ENCODE measurements at places on chromosomes 5 and 9.

- DNase-seq = no peak
Measured at GRCh38 chr5:17448877-17449276, 49.2 kb upstream of the TAF11L2 start.

DNA sequence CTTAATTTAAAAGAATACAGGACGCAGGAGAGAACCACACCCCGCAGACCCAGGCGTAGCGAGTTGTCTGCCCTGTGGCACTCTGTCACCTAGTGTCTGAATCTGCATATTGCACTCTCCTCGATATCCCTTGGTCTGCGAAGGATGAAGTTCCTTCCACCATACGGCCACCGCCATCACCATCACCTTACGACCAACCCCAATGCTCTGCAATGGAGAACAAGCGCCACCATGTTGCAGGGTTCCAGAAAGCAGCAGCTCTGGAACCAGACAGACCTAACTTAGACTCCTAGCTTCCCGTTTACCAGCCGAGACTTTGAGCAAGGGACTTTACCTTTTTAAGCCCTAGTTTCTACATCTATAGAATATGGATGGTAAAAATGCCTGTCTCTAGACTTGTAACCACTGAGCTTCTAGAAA lies 77.4 kb upstream of the DMRT1 start:
- peak; percentile 80 for DNase-seq

DNA sequence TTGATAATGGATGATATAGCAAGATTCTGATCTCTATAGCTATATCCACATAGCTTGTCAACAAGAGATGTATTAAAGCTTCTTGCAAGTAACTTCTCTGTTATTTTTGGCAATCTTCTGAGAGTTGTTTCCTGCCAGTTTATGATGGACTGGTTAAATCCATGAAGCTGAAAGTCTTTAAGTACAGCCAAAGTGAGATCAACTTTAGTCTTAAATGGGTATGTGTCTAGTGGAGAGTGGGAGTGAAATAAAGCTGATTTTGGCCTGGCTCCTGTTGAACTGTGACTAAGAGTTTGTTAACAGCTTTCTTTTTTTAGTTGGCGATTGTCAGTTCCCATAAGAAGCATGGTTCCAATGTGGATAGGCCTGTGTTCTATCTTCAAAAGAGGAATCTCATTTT lies 350.9 kb upstream of the PCSK5 start:
- no peak for DNase-seq

DNA sequence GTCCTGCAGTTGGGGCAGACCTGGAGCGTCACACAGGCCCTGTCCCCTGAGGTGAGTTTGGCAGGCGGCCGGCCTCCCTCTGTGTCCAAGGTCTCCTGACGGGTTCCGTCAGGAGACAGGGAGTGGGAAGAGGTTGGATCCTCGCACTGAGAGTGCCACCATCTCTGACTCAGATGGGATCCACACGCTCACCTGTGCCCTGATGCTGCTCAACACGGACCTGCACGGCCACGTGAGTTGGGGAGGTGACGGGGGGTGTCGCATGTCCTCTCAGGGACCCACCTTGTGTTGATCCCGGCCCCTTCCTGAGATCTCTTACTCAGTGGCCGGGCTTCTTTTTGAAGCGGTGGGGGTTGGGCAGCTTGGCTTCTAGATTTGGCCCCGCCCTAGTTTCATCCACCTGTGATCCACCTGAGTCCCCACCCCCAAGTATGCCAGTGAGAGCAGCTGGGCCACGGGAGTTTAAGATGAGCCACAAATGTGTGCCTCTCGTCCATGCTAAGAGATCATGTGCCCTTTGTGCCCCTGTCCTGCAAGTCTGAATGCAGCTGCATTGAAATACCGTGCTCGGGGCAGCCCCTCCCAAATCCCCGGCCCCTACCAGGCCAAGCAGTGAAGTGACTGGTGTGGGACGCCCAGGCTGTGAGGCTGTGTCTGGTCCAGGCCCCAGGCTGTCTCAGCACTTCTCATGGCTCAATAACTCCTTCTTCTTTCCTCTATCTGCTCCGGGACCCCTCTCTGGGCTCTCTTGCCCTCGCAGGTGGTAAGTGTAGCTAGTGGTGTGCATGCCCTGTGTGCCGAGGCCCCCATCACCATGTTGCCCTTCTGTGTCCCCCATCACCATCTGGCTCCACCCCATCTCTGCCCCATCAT lies 27.2 kb downstream of the PSD2 start:
- DNase-seq = no peak

DNA sequence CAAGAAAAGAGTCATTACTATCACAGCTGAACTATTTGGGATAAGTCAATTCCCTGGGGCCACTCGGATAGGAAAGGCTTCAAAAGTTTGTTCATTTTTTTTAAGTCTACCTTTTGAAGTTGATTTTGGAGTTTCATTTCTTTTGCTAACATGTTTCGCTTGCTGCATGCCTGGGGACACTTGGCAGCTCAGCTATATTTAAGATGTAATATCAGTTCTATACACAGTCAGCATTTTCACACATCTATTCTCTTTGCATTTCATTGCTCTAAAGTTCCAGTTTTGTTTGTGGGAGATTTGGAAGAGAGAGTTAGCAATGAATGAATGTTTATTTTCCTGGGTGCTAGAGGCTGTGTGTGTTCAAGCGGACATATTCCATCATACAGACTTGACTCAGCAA lies 445.2 kb upstream of the GRAMD2B start:
- no peak for DNase-seq

GRCh38 chr5:74352256-74352655 lies 288.3 kb downstream of the ENC1 start:
- peak; percentile 20 for DNase-seq

DNA sequence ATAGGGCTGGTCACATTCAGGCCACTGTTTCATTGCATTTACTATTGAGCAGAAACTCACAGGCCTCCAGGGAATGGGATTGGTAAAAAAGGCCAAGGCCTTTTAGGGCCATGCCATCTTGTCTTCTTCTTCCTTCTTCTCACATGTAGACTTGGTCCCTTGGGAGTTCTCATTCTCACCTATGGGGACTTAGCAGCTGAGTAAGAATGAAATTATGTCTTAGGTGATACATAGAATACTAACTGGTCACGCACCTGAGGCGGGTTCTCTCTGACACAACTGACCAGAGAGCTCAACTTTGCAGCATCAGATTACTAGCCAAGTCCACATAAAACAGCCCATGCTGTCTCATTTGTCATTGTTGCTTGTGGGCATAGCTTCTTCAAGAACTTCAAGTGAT lies 641.8 kb downstream of the EFNA5 start:
- no peak for DNase-seq

- no peak for DNase-seq
Measured at GRCh38 chr5:151106043-151106442, 25.2 kb upstream of the TNIP1 start.

DNA sequence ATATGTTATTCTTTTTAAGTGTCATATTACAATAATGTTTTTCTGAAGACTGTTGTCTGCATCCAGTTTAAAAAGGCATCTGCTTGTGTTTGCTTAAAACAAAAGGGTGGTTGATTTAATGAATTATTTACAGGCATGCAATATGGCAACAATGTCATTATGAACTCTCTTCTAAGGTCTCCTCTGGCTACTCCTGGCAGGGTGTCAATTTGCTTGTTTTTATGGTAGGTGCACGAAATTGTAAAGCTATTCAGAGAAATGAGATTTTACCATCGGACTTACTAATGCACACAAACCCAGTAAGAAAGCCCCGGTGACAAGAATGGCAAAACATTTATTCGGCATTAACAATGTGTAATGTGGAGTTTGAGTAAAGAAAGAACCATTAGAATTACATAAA lies 539.8 kb upstream of the ZNF608 start:
- DNase-seq = no peak

DNA sequence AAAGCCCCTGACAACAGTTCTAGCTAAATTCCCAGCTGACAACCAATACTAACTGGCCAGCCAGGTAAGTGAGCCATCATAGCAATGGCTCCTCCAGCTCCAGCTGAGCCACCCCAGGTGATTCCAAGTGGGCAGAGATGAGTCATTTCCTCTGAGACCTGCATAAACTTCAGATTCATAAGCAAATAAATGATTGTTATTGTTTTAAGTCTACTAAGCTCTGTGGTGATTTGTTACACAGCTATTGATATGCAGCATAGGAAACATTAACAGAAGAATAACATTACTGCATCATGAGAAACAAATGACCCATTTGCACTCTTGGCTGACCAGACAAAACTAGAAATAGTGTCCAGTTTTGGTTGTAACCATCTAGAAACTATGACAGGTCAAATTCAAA lies 60.3 kb downstream of the TTC39B start:
- no peak for DNase-seq

- DNase-seq = no peak
Measured at GRCh38 chr5:170380361-170380951, 8.7 kb downstream of the KCNMB1 start.

DNA sequence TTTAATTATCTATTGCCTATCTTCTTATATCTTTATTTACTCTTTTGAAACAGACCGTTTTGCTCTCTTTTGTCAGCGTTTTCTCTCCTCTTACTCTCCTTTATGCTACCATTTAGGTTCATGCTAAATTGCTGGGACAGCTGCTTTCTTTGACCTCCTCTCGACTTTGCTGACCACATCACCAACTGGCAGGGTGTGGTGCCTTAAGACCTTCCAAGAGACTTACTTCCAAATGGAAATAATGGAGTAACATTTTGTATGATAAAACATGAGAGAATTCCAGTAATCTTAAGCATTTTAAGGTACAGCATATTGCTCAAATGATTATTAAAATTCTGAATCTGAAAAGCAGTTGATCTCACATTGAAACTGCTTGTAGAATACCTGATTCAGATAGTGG lies 71.5 kb upstream of the MEF2C start:
- DNase-seq = no peak

DNA sequence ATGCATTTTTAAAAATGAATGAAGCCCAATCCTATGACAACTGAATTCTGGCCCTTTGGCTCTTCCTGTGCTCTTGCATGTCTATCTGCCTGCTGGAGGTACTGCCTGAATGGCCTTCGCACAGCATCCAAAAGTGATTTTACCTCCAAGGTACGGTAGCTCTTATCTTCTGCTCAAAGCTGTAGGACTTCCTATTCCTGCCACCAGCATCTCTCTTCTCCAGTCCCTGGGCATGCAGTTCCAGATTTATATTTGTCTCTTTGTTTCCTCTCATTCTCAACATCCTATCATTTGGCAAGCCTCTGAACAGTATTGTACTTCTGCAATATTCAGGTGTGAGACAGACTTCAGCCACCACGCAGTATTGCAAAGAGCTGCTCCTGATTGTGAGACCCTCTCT lies 43.7 kb upstream of the SH3GL2 start:
- DNase-seq = no peak

GRCh38 chr5:8825139-8825757 lies 720.6 kb downstream of the SEMA5A start:
- DNase-seq = peak; percentile 12

DNA sequence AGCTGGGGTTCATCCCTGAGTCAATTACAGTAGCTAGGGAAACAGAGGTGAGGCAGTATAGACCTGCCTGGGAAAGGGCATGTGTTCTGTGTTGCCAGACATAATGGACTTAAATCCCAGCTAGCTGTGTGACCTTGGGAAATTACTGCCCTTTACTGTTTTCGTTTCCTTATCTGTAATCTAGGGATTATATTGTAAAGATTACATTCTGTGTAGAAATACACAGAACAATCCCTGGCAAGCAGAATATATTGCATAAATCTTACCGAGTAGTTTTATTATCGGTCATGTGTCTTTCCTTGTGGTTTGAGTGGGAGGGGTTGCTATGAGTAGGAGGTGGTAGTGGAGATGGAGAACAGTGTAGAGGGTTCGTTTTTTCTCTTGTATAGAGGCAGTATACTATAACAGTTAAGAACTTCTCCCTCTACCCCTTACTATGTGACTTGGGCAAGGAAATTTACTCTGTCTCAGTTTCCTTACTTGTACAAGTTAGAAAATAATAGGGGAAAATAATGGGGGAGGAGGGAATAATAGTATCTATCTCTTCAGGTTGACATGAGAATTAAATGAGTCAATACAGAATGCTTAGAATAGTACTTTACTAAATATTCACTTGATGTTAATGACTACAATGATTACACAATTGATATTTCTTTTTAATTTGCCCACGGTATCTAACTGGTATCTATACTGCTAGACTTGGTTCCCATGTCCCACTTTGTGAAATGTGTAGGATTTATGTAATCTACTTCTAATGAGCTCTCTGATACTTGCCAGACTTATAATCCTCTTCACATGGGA lies 7.1 kb upstream of the DMXL1 start:
- no peak for DNase-seq

GRCh38 chr9:99133145-99133544 lies 28.2 kb downstream of the TGFBR1 start:
- no peak for DNase-seq

DNA sequence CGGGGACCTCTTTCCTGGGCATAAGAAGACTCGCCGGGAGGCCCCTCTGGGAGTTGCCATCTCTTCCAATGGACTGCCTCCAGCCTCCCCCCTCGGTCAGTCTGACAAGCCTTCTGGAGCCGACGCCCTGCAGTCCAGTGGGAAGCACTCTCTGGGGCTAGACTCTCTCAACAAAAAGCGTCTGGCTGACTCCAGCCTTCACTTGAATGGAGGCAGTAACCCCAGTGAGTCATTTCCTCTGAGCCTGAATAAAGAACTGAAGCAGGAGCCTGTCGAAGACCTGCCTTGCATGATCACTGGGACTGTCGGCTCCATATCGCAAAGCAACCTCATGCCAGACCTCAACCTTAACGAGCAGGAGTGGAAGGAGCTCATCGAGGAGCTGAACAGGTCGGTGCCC lies 28.4 kb upstream of the LTC4S start:
- DNase-seq = peak; percentile 72

DNA sequence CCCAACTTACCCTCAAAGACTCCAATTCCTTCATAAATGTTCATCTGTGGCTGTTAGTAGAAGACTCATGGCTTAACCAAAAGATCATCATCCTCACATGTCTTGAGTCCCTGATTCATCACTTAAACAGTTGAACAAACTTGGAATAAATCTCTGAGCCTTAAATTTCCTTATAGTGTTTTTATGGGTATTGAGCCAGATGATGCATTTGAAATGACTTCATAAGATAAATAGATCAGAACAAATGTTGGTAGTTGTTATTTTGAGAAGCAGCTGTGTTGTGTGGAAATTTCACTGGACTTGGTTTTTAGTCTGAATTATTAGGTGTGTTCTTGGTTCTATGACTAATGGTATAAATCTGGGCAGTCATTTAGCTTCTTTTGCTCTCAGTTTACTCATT lies 236.2 kb downstream of the NNT start:
- DNase-seq = peak; percentile 60

- DNase-seq = no peak
Measured at GRCh38 chr5:176891331-176891958, 7.7 kb downstream of the HK3 start.

GRCh38 chr9:27094640-27095298 lies 14.3 kb upstream of the TEK start:
- DNase-seq = peak; percentile 67

DNA sequence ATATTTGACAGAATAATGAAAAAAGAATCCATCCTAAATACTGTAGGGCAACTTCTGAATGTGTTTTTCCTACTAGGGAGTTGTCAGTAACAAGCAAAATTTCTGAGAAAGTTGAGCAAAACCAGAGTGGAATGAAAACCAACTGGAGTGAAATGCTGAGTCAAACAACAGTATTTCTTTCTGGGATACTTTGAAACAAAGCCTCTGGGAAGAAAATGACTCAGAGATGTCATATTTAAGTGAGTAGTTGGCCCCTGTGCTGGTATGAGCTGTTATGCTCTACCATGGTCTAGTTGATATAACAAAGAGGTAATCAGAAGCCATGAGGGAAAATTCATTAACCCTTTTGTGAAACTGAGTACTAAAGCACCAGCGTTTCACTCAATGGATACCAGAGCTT lies 372.1 kb upstream of the C9orf72 start:
- DNase-seq = no peak

GRCh38 chr5:66821688-66822429 lies 225.7 kb downstream of the MAST4 start:
- no peak for DNase-seq

- DNase-seq = no peak
Measured at GRCh38 chr9:109051733-109052132, 38.4 kb upstream of the CTNNAL1 start.

Measured in AG08396 (cell line).